ENCODE measurements at places on chromosomes 12 and 14.

DNA sequence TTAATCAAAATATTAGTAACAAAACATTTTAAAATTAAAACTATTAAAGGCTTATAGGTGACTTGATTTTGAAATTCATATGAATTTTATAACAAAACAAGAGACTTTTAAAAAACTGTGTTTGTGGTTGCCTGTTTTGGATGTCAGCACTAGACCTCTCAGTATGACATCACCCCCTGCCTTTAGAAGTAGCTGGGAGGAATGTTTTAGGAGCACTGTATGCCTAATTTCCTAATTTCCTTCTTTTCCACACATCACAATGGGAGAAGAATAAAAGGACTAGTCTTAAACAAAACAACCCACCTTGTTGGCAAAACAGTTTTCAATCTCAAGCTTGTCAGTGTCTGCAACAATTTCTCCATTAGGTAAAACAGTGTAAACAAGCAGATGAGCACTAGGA, 48.1 kb upstream of the PZP start:
- DNase-seq, result no peak

GRCh38 chr14:50822501-50823042, 8.4 kb downstream of the NIN start:
- DNase-seq, result no peak

DNA sequence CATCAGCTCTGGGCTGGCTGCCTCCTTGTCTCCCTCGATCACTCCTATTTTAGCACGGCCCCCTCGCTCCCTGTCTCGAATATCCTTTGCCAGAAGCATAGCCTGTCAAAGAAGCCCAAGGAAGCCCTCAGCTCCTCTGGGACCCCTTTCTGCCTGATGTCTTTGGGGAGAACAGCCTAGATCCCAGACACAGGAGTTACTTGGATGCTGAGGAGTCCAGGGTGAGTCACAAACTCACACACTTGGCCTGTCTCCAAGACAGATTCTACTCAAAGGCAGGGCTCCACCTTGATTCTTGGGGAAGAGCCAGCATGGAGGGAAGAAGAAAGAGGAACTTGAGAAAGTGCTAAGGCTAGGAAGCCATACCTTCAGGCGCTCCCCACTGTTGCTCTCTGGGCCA, 8.1 kb downstream of the AVIL start:
- DNase-seq, result peak; percentile 44

- DNase-seq, result no peak
Observed at GRCh38 chr14:50778721-50779483, 52.1 kb downstream of the NIN start.

- DNase-seq, result no peak
Observed at GRCh38 chr12:98060411-98060810, 455.0 kb upstream of the TMPO start.

DNA sequence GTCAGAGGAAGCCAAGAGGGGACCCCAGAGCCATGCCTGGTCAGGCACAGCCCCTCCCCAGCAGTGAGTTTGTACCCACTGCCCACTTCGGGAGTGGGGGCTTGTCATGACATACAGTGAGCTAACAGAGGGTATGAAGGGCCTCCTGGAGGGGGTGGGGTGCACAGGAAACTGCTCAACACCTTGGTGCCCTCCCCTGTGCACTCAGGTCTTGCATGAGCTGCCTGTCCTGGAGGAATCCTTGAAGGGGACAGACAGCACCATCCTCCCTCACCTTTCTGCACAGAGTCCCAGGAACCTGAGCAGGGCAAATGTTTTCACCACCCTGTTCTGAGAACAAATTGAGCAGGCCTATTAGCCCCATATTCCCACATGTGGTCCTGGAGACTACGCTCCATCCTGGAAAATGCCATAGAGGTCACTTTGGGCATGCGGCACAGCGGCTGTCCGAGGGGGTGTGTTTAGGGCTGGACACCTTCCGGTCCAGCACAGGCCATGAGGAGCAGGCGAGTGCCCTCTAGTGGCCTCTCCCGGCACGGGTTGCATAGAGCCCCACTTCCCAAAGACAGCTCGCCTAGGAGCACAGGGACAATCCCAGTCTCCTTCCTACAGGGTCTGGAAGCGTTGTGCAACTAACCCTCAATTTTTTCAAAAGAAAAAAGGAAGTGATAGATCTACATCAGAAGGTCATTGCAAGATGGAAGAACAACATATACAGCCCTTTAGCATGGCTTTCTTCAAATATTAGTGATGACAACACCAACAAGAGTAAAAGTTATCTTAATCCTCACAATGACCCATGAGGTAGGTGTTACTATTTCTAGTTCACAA, 31.9 kb upstream of the ZFP36L1 start:
- no peak for DNase-seq

DNA sequence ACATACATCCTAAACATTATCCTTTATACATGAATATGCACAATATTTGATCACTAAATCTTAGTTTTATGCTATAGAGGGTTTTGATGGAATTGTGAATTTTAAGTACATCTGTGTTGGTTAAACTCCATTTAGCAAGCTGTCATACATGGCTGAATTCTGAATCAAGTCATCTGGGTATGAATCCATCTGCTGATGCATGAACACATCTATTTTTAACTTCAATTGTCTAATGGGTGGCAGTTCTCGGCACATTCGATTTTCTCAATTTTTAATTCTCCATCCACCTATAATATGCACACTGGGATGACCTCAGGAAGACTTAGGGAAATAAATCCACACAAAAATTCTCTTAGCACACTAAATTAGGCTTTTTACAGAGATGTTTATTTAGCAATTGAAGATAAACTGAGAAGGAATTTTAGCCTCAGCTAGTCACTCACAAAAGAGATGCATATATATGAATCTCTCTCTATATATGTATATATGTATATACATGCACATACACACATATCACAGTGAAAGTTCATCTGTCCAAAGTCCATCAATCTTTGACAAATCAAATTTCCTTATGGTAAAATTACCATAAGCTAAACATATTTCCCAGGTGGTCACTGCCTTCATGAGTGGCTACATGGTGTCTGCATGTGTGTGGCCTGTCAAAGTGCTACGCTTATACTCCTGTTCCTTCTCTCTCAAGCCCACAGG, 44.5 kb upstream of the VPS33A start:
- no peak for DNase-seq

GRCh38 chr12:116894913-116895312, 13.7 kb upstream of the HRK start:
- no peak for DNase-seq

DNA sequence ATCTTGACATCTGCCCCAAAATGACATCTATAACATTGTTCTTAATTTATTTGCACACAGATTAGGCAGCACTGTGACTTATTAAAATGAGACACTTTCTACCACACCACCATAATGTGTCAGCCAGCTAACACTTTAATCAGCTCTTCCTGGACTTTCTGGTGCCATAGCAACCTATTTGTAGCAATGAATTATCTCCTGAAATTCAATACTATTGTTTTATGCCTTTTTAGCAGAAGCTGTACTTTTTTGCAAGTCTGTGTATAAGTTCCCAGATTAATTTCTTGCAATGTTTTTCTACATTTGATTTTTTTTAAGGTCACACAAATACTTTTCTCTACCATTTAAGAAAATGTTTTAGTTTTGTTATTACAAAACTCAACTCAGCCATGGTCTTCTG, 72.8 kb upstream of the SAV1 start:
- no peak for DNase-seq

DNA sequence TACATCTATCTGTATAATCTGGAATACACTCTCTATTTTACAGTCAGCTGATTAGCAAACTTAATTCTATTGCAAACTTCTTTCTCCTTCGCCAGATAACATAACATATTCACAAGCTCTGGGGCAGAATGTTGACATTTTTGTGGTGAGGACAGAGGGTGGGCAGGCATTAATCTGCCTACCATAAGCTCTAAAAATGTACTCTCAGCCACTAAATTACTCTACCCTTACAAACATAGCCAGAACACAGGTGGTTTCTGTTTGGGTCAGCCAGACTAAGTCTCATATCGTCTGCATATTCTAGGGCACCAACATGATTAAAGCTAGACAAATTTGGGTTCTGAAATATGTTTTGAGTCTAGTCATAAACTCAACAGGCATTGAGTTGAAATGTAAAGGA, 90.1 kb downstream of the SLC6A15 start:
- DNase-seq, result no peak

GRCh38 chr12:46354111-46354801, 18.3 kb downstream of the SLC38A2 start:
- no peak for DNase-seq

DNA sequence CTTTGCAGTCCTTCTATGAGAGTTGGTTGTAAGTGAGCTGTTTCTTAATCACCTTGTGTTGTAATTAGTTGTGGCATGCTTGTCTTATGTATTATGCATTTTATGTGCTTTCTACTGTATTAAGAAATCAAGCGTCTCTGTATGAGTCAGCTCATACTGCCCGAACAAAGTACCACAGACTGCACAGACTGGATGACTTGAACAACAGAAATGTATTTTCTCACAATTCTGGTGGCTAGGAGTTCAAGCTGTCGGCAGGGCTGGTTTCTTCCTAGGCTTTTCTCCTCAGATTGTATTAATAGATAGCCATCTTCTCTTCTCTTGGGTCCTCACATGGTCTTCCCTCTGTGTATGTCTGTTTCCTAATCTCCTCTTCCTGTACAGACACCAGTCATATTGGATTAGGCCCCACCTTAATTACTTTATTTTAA, 77.7 kb downstream of the FLRT2 start:
- peak; percentile 31 for DNase-seq

DNA sequence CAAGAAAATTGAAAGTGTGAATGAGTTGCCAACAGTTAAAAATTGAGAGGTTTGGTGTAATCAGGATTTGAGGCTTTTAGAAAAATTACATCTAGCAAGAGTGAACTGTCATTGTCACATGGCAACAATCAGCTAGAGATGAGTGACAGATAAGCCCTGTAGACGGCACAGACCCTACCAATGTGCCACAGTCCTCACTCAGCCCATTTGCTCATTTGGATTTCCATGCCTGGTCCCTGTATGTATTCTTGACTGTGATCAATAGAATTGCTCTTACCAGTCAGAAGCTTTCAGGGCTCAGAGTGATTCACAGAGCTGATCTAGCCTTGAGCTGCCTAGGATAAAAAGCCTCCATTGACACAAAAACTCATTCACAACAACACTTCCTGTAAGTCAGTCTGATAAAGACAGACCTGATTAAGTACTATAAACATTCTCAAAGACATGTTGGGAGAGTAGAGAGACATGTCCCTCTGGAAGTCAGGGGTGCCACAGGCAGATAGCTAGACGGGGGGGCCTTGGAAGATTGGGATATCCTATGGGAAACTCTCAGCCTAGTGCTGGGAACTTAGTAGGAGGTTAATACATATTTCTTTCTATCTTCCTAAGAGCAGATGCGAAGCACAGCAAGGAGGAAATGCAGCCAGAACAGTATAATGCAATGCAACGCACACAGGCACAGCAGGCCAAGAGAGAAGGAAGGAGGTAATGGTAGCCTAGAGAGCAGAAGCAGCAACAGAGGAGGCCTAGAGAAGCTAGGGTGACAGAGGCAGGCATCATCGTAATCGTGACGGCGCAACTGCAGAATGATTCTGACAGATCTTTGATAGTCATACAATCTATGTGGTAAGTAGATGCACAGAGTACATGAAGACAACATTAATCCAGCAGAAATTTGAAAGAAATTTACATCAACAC, 2.0 kb upstream of the PELI2 start:
- no peak for DNase-seq

DNA sequence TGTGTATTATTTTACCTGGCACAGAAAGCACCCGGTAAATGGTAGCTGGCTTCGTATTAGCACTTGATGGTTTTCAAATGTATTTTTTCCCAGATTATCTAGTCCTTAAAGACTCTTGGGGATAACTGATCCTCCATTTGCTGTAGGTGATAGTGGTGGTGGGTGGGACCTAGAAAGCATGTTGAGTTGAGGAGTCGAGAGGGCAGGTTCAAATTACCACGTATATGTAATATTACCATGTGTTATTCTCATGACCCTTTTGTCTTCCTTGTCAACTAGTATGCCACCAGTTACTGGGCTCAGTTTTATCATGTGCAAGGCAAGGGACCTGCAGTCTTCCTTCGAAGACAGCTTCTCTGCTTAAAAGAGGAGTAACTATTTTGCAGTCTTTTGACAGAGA, 1.8 kb downstream of the GLRX5 start:
- DNase-seq, result no peak

- DNase-seq, result no peak
Observed at GRCh38 chr12:6928022-6928702, 403 bp downstream of the ATN1 start.

DNA sequence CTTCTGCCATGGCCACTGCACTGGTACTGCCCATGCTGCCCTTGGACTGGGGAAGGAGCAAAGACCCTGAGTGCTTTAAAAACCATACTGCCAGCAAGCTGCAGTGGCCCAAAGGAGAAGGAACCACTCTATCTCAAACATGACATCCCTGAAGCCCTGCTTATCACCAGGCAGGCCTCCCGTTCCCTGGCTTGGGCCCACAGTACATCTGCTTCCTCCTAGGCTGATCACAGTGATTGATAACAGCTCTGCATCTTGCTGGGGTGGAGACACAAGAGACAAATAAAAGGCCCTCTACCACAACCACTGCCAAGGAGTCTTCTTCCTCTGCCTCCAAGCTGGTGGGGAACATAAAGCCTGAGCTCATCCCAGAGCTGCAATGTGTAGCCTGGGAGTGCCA, 567.5 kb downstream of the TRHDE start:
- no peak for DNase-seq

DNA sequence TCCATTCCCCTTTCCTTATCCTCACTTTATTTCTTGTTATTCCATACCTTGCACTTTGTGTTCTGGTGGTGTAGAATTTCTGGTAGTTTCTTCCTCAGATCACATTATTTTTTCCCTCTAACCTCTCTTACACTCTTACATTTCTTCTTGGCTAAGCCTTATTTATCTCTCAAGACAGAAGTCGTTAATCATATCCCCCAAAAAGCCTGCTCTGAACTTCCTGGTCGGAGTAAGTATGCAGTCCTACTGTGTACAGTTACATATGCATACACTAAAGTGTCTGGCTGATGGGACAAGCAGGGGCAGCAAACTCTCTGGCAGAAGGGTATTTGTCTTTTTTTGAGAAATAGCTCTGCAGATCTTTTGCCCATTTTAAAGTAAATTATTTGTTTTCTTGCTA, 33.1 kb upstream of the USP15 start:
- no peak for DNase-seq

DNA sequence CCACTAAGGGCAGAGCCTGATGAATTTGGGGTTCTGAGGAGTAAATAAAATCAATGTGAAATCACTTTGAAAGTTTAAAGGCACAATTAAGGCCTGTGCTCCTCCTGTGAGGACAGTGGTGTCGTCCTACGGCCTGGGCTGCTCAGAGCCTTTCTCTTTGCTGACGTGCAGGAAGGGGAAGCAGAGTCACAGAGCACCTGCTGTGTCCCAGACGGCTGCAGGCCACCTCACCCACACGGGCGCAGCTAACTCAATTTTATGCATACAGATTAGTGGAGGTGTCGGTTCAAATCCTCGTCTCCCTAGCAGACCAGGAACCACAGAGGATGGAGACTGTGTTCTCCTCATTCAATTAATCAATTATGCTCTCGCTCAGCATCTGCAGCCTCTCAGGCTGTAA, 11.4 kb upstream of the DLK1 start:
- no peak for DNase-seq

DNA sequence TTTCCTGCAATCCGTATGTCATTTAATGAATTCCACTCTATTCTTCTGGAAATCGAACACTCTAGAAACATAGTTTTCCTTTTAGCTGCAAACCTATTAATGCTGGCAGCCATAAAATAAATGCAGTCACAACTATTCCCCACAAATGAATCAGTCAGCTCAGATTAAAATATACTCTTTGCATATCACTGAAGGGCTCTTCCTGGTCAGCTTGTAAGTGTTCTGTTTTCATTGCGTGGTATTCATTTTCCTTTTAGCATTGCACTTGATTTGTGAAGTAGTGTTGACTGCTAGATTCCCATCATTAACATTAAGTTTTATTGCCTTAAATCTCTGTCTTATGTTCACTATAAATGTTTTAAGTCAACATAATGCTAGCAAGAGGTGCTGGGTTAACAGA, 685.9 kb downstream of the DIO2 start:
- DNase-seq, result no peak
